Body of pancreas (tissue), 4 donors: ENCODE measurements at places on chromosomes 12 and 14. TPM values are rescaled to one million over a fixed set of nuclear protein-coding genes. Genes with fewer than 3 reads are reported as not detected.

DNA sequence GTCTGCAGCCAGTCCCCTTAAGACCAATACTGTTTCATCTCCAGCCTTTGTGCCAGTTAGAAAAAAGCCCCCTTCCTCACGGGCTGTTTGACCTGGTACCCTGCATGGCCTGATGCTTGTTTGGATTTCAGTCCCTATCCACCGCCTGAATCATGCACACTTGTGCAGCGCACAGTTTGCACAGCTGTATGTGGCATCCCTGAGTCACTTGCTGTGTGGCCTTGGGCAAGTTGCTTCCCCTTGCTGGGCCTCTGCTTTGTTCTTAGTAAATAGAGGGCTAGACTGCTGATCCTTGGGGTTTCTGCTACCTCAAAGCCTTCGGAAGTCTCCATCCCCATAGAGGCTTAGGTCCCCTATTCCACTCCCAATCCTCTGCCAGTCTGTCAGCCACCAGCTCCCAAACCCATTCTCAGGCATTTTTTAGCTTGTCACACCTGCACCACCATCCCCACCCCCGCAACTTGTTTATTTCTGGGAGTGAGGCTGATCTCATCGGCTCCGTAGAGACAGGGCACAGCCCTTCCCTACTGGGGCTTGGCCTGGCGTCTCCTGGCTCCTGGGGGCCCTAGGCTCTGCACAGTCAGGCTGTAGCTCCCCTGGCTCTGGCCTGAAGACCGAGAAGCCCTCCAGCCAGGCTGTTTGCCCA is 8.8 kb downstream of the KRT80 start:
- no peak overlapping the region for H3K4me3 ChIP-seq
- H3K36me3 ChIP-seq = no peaks in the 10 kb centered on the region

- H3K27me3 ChIP-seq = no peaks in the 10 kb centered on the region
- H3K36me3 ChIP-seq = no peaks in the 10 kb centered on the region
- no peaks in the 10 kb centered on the region for H3K4me1 ChIP-seq
- no peak for DNase-seq
- no peak overlapping the region for H3K4me3 ChIP-seq
- H3K27ac ChIP-seq = no peak overlapping the region
These were observed 283.6 kb downstream of the CACNA1C start for GRCh38 chr12:2336409-2336829.

DNA sequence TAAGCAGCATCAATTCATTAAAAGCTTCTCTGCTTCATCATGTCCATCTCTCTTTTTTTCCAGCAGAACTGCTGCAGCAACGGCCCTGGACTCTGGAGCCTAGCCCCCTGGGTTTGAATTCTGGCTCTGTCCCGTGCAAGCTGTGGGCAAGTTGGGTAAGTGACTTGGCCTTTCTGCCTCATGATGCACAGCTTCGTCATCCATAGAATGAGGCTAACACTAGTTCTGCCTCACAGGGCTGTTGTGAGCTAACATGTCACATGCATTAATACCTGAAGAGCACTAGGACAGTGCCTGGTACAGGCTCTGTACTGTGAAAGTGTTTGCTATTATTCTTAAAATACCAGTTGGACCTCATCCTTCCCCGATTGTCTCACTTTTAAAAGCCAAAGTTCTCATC is 4.2 kb downstream of the KRT82 start:
- no peaks in the 10 kb centered on the region for H3K36me3 ChIP-seq
- no peaks in the 10 kb centered on the region for H3K4me1 ChIP-seq
- no peak for DNase-seq
- no peaks in the 10 kb centered on the region for H3K27me3 ChIP-seq
- H3K27ac ChIP-seq = no peak overlapping the region

DNA sequence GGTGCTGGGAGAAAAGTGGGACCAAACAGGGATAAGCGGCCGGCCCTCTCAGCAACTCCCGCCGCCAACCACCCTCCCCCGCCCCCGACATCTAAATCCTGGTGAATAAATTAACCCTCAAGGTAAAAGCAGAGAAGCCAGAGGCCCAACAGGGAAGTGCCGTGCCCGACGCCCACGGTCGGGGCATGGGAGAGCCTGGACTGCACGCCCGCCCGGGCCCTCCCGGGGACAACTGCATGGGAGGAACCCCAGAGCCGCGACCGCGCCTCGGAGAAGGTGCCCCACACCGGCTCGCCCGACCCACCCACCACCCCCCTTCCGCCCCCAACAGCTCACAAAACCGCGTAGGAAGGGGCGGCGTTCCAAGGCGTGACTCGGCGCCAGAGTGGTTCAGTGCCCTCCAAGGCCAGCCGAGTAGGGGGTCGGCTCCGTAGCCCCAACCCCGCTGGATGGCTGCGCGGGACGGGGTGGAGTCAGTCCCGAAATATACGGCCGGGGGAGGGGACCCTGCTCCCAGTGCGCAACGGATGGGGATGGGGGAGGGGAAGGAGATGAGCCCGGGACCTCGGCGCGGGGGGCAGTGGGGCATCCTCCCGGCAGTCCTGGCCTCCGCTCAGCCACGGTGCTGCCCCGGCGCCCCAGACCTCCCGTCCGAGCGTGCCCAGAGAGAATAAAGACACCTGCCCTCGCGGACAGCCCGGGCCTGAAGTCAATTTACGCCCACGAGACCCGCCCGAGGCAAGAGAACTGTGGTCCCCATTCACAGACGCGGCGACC is 732 bp downstream of the SLC25A29 start:
- H3K4me3 ChIP-seq = peak overlapping the region; percentile 71
- DNase-seq = peak; percentile 33
- no peaks in the 10 kb centered on the region for H3K36me3 ChIP-seq
- peaks cover 45% of the 10 kb centered on the region for H3K4me1 ChIP-seq

DNA sequence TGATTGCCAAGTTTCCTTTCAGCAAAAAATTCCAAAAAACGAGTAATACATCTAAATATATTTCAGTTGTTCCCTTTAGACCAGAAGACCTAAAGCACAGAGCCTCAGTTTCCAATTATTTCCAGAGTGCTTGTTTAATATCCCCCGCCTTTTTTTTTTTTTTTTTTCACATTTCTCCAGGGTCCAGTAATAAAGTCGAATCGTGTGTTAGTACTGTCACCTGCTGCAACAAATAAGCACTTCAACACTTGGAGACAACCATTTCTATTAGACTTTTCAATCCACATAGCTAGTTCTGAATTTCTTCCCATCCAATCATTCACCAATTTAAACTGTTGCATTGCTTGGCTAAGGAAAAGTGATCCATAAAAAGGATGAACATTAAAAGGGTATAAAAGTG is 13.6 kb downstream of the PDE6H start:
- no peak overlapping the region for H3K4me3 ChIP-seq
- no peak for DNase-seq
- no peaks in the 10 kb centered on the region for H3K4me1 ChIP-seq
- H3K27ac ChIP-seq = no peak overlapping the region
- H3K36me3 ChIP-seq = no peaks in the 10 kb centered on the region

GRCh38 chr14:62168564-62169155 is 406.4 kb downstream of the SNAPC1 start:
- no peak overlapping the region for H3K27ac ChIP-seq
- H3K36me3 ChIP-seq = no peaks in the 10 kb centered on the region
- H3K4me3 ChIP-seq = no peak overlapping the region
- H3K27me3 ChIP-seq = no peaks in the 10 kb centered on the region
- DNase-seq = no peak

DNA sequence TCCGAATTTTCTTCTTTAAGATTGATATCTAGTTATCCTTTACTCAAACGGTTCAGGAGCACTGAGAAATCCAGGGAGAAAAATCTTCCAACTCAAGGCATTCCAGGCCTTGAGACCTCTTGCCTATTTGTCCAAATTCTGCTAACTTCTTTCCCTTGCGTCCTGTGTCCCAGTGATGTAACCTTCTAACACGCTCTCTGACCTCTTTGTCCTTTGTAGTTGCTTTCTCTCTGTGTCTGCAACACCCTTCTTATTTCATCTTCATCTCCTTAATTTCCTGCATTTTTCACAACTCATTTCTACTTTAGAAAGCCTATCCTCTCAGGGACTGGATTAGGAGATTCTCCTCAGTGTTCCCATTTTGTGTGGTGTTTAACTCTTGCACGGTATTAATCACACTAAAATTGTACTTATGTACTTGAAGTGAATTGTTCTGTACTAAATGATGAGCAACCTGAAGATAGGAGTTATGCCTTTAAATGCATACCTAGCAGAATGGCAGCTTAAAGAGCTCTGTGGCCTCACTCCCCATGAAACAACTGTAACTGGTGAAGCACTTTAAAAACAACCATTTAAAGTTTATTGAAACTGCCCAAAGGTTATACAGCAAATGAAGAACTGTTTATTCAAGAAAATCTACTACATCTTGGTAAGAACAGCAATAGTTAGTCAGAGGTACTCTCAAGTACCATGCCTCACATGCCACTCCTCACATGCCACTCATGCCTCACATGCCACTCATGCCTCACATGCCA is 7.4 kb upstream of the SNAPC1 start:
- DNase-seq = no peak
- no peak overlapping the region for H3K27ac ChIP-seq
- H3K4me1 ChIP-seq = peaks cover 10% of the 10 kb centered on the region
- H3K27me3 ChIP-seq = no peaks in the 10 kb centered on the region

GRCh38 chr14:90559811-90560492 is 163.1 kb downstream of the CALM1 start:
- no peaks in the 10 kb centered on the region for H3K4me1 ChIP-seq
- no peaks in the 10 kb centered on the region for H3K27me3 ChIP-seq
- DNase-seq = no peak
- H3K4me3 ChIP-seq = no peak overlapping the region
- no peaks in the 10 kb centered on the region for H3K36me3 ChIP-seq

Gene ASIC1
- 0.99 TPM for total RNA-seq

Gene AQP6
- total RNA-seq = not detected

Gene DIO2
- total RNA-seq = 1.8 TPM

- H3K4me3 ChIP-seq = no peak overlapping the region
- no peaks in the 10 kb centered on the region for H3K36me3 ChIP-seq
- no peak overlapping the region for H3K27ac ChIP-seq
These were observed 47.4 kb upstream of the DYRK2 start for GRCh38 chr12:67601126-67601525.

Gene INHBE
- not detected for total RNA-seq

Gene P2RX2
- total RNA-seq = not detected

Gene GARIN6
- not detected for total RNA-seq

Gene C1S
- 157 TPM for total RNA-seq

- no peaks in the 10 kb centered on the region for H3K36me3 ChIP-seq
- H3K27ac ChIP-seq = no peak overlapping the region
- H3K4me3 ChIP-seq = no peak overlapping the region
- no peaks in the 10 kb centered on the region for H3K27me3 ChIP-seq
These were observed 110.4 kb upstream of the SCAF11 start for GRCh38 chr12:46100551-46101484.

GRCh38 chr14:92568621-92569479 is 55.3 kb downstream of the RIN3 start:
- H3K4me1 ChIP-seq = no peaks in the 10 kb centered on the region
- H3K36me3 ChIP-seq = no peaks in the 10 kb centered on the region
- H3K27ac ChIP-seq = no peak overlapping the region
- no peak for DNase-seq
- no peak overlapping the region for H3K4me3 ChIP-seq

GRCh38 chr14:54784060-54784459 is 118.6 kb downstream of the GCH1 start:
- no peak overlapping the region for H3K4me3 ChIP-seq
- DNase-seq = no peak
- H3K36me3 ChIP-seq = no peaks in the 10 kb centered on the region

Gene ADAMTS20
- not detected for total RNA-seq
